ENCODE measurements at places on chromosomes 12 and 14.

DNA sequence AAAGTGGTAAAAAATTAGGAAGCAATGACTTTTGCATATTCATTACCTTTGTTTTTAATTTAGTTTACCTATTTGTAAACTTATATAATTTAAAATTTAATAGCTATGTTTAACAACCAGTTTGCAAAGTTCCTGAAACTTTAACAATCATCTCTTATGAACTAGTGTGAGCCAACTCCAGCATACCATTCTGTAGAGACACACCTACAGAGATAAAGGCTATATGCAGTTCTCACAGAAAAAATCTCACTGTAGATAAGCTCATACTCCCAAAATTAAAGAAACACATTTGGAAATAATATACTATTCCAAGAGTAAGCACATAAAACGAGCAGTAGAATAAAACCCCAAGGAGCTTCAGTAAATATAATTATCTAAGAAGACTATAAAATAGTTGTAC lies 77.5 kb downstream of the CDK17 start:
- no peak for DNase-seq

DNA sequence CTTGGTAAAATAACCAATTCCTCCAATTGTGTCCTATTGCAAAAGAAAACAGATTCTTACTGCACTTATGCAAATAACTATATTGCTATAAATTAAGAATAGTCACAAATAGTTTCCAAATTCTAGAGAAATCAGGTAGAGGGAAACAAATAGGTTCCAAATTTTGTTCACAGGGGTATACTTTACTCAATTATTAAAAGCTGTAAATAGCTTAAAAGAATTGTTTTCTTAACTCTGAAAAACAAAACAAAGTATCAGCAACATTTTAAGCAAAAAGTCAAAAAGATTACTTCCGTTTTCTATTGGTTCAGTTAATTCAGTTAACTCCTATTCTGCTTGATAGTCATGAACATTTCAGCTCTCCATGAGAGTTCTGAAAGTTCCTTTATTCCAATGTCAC lies 85.6 kb upstream of the PPP4R3A start:
- no peak for DNase-seq

DNA sequence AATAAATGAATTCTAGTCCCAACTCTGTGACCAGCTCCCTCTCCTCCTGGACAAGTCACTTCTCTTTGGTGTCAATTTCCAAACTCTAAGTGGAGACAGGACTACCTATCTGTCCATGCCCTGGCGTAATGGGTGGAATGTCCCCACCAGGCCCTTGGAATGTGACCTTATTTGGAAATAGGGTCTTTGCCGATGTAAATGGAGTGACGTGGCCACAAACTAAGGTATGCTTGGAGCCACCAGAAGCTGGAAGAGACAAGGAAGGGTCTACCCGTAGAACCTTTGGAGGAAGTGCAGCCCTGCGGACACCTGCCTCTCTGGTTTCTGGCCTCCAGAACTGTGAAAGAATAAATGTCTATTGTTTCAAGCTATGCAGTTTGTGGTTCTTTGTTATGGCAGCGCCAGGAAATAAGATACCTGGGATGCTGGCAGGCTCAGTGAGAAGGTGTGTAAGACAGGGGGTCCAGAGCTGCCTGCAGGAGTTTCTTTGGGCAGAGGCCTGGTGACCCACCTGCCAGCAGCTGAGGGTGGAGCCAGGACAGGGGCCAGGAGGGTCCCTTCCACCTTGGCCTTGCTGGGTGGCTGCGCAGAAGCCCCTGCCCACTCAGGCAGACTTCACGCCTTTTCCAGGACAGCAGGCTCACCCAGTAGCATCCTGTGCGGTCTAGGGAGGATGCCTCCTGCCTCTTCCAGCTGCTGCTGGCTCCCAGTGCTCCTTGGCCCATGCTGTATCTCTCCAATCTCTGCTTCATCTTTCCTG lies 45.8 kb downstream of the ARL6IP4 start:
- no peak for DNase-seq

DNA sequence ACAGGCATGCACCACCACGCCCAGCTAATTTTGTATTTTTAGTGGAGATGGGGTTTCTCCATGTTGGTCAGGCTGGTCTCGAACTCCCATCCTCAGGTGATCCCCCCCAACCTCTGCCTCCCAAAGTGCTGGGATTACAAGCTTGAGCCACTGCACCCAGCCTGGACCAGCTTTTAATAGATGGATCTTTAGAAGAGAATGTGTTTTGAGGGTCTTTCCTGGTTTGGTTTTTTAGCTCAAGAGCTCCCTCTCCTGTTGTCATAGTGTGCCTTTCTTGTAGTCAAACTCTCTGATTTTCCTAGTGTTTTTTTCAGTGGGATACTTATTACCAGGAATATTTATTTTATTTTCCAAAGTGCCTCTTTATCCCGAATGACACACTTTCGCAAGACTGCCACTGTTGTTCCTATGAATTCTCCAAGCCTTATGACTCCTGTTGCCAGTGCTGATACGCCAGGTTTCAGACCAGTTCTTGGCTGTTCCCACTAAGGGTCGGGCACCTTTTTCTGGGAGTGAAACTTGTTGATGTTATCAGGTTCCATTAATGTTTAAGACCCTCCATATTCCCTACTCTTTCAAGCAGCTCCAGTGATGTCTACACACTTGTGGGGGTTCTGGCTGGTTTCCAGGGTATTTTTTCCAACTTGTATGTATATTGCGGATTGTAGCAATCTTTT lies 31.5 kb upstream of the LIMA1 start:
- DNase-seq = peak; percentile 79

GRCh38 chr12:62848418-62848817 lies 86.5 kb downstream of the PPM1H start:
- no peak for DNase-seq

DNA sequence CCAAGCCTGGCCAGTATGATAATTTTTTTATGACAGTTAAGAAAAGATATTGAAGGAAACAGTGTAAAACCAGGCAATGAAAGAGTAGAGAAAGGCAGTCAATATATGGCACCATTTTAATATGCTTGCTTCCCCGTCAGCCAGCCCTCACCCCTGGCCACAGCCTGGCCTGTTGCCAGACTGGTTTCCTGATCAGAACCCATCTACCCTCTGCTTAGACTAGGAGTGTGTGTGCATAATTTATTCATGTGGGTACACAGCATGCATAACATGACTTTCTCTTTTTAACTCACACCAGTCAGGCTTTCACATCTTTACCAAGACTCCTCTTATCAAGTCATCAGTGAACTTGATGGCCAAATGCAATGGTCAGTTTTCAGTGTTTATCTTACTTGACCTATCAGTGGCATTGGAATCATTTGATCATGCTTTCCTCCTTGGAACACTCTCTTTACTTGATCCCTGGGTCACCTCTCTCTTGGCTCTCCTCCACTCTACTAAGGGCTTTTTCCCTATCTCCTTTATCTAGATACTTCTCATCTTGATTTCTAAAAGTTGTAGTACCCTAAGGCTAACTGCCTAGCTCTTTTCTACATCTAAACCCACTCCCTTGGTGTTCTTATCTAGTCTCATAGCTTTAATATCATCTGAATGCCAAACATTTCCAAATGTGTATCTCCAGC lies 10.0 kb upstream of the GPR19 start:
- no peak for DNase-seq

GRCh38 chr14:21038441-21039422 lies 3.4 kb upstream of the RNASE7 start:
- DNase-seq = peak; percentile 36

GRCh38 chr14:58395812-58396788 lies at the start of gene TOMM20L:
Gene TOMM20L (plus strand): TSS chr14:58395930. CDS start chr14:58395958, 28 bp downstream.
- DNase-seq = peak; percentile 82

- no peak for DNase-seq
Measured at GRCh38 chr12:74293689-74294131, 243.9 kb upstream of the ATXN7L3B start.

DNA sequence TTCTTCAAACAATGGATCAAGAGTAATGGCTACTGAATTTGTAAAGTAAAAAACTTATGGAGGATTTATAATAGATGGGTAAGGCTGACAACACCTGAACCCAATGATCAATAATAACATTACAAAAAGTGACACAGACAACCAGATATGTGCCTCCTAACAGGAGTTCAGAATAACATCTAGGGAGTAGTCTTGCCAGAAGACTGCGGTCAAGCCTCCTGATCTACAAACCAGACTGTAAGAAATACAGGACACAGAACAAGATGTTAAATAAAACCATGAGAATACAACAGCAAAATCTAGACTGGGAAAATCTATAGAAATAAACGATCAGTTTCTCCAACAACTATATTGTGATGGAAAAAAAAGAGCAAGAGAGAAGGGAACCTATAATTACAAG lies 262.6 kb upstream of the TMTC1 start:
- DNase-seq = no peak

Measured in brain (organoid and tissue), 16 donors.